ENCODE measurements at places on chromosomes 6 and 20.

GRCh38 chr6:50816115-50816675 is 2.5 kb upstream of the TFAP2B start:
- peak; percentile 13 for DNase-seq

- no peak for DNase-seq
Measured at GRCh38 chr20:58402305-58402704, 13.3 kb downstream of the VAPB start.

GRCh38 chr6:156395276-156395675 is 381.9 kb upstream of the ARID1B start:
- no peak for DNase-seq

GRCh38 chr20:9686455-9686854 is 152.4 kb downstream of the PAK5 start:
- DNase-seq: no peak

DNA sequence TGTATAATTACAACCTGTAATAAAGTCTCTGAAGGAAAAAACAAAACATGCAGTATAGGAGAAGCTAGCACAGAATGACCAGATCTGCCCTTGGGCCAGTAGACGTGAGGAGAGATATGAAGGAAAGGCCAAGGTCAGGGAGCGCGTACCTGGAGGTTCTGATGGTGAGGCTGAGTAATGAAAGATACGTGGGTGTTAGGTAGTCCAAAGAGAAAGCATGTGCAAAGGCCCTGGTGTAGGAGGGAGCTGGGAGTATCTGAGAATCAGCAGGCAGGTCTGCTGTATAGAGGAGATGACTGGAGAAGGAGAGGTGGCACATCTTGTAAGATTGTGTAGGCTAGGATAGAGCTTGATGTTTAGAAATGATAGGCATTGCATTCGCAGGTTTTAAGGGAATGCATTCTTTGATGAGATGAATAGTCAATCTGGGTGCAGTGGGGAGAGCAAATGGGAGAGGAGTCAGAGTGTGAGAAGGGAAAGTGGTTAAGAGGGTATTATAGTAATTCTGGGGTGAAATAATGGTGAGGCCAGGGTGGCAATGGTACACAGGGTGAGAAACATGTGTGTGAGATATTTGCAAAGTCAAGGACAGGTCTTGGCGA is 15.9 kb upstream of the TFB1M start:
- no peak for DNase-seq

- no peak for DNase-seq
Measured at GRCh38 chr6:149112976-149113375, 204.5 kb upstream of the TAB2 start.

DNA sequence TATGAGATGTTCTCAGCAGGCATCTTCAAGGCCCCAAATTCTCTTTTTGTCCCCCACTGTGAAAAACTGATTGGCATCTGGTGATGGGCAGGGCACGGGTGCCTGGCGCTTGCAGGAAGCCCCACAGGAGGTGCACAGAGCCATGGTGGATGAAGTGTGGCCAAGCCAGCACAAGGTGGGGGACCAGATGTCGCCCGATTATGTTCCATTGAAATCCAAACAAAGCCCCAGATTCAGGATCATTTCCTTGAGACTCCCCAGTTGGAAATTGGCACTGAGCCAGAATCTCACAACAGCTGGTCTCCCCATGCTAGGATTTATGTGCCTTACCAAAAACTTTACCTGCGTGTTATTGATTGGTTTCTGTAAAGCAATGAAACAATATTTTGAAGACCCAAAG is 186.1 kb downstream of the ADAT2 start:
- no peak for DNase-seq

GRCh38 chr20:53335555-53335954 is 258.1 kb downstream of the ZNF217 start:
- no peak for DNase-seq

- no peak for DNase-seq
Measured at GRCh38 chr6:53335224-53335994, 13.3 kb downstream of the ELOVL5 start.

GRCh38 chr6:41527721-41528408 is 18.3 kb upstream of the FOXP4 start:
- no peak for DNase-seq

- DNase-seq: no peak
Measured at GRCh38 chr20:44716309-44717106, 1.3 kb downstream of the CCN5 start.

DNA sequence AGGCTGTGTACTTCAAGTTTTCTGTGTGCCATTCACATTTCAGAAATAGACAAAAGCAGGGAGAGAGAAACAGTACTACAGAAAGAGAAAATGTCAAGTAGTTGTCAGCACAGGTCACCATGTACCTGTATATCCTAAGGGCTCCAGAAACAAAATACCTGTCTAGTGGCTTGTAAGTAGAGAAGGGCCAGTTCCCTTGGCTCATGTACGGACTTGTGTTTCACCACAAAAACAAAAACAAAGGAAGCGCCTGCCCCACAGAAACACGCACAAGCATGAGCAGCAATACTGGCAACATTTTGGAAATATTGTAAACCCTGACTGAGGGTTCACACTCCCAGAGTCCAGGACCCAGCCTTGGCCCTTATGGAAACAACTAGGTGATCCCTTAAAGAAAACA is 44.3 kb downstream of the CNKSR3 start:
- DNase-seq: no peak

DNA sequence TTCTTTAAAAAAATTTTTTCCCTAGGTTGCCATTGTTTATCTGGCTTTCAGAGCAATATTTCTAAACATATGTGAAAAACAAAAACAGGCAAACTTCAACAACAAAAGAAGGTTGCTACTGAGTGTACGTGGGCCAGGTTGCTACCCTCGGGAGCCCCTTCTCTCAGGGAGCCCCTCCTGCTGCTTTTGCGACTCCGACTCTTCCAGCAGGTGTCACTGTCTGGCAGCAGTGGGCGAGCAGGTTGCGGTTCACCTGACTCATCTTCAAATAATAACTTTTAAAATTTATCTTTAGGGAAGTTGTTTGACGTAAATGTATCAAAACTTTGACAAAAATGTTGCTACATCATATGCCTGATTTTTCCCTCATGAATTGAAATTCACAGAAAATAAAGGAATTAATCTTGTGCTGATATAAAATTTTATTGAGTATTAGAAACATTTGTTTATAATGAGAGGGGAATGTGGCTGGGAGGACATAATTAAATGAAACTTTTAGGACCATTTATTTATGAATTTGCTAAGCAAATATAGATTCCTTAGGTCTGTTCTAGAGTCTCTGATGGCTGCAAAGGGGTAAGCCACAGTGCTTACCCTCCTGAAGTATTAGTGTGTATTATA is 138.8 kb downstream of the HIVEP1 start:
- no peak for DNase-seq

DNA sequence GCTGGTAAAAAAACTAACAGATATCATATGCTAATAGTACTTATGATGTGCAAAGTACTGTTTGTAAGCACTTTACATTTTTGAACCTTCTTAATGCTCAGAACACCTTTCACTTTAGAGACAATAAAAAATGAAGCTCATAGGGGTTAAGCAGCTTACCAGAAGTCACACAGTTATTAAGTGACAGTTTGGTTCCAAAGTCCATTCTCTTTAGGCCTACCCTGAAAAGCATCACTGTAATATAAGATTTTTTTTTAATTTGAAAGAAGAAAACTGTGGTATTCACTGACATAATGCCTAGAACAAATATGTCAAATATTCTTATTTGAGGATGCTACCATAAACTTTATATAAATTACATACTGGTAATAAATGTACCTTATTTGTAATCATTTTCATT is 127.6 kb upstream of the RUNX2 start:
- no peak for DNase-seq
